A172 (cell line): ENCODE measurements at places on chromosomes 11 and 22. TPM values are rescaled to one million over a fixed set of nuclear protein-coding genes. Genes with fewer than 3 reads are reported as not detected.

OR2AG2 gene
- not detected in 2 replicates for total RNA-seq

CSF2RB gene
- total RNA-seq = 0.02 TPM in 1 of 2 replicates, not detected in the other

ADAMTS15 gene
- total RNA-seq = 0.67 and 1.0 TPM in 2 replicates

PPFIBP2 gene
- 0.38 and 3.1 TPM in 2 replicates for total RNA-seq

TSGA10IP gene
- total RNA-seq = not detected in 2 replicates

RFPL1 gene
- total RNA-seq = not detected in 2 replicates

TMPRSS5 gene
- 0.17 and 0.62 TPM in 2 replicates for total RNA-seq

PKNOX2 gene
- 0.12 TPM in 1 of 2 replicates, not detected in the other for total RNA-seq

APOBEC3A gene
- not detected in 2 replicates for total RNA-seq
